ENCODE measurements at places on chromosomes 2 and 18.
A peak's percentile ranks its signal among the peaks of the same experiment; 100 is the strongest.

- DNase-seq = no peak
Observed at GRCh38 chr2:81747481-81748070, 1443.0 kb upstream of the LRRTM1 start.

- DNase-seq = peak; percentile 35
Observed at GRCh38 chr2:138814123-138814898, 34.1 kb upstream of the NXPH2 start.

- no peak for DNase-seq
Observed at GRCh38 chr2:184425083-184425482, 173.2 kb upstream of the ZNF804A start.

DNA sequence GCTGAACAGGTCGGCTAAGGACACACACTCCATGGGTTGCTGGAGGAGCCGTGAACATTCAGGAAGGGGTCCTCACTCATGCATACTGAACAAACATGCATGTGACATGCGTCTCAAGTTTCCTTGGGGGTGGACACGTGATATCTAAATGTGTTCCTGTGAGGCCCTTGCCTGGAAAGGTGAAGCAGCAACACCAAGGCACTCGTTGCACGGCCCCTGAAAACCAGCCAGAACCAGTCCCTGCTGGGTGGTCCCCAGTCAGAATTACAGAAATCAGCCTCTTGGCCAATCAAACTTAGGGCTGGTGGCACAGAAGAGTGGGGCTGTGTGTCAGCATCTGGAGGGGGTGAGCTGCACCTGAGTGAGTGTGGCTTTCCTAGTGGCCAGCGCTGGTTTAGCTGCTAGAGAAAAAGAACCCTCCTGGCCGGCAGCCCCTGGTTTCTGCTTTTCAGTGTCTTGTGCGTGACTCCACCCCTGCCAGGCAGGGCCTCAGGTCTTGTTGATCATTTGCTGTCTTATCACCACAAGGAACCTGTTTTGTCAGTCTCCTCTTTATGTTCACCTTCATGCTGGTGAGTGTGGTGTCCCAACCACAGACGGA is 3.2 kb upstream of the AQP12B start:
- DNase-seq = no peak

GRCh38 chr18:79942786-79943607 is 8.5 kb downstream of the SLC66A2 start:
- DNase-seq = peak; percentile 95

GRCh38 chr2:218193701-218194100 is 23.3 kb upstream of the ARPC2 start:
- no peak for DNase-seq

GRCh38 chr18:29629493-29630036 is 1413.0 kb downstream of the DSC3 start:
- no peak for DNase-seq

- no peak for DNase-seq
Observed at GRCh38 chr18:8003878-8004675, 437.0 kb downstream of the PTPRM start.

DNA sequence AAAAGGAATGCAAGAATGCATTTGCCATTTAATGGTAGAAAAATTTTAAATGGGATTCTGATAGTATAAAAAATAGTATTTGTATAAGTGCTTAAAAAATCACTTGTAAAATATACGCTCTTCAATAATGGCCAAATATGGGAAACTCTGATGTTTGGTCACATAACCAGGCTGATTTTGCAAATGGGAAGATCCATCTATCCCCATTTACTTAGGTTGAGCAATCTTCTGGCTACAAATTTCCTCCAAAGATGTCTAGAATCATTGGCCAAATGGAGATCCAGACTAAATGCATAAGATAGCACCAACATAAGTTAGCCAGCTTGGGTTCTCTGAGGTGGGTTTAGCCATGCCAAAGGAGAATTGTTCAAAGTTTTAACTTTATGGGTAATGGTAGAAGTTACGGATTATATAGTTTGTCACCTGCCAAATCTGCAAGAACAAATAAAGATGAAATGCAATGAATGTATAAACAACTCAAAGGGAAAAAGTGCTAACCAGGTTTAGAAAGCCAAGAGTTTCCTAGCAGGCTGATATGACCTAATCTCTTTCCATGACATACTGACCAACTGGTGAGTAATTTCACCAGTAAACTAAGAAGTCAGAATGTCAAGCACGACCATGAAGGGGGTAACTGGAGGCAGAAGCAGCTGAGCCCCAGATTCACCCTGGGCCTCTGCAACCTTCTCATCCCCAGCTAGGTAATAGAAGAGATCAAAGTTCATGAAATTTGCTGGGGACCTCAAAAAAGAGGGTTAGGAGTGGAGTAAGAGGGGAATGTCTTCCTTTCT is 10.0 kb downstream of the RHOB start:
- no peak for DNase-seq

GRCh38 chr2:158460632-158461297 is 4.0 kb downstream of the PKP4 start:
- peak; percentile 29 for DNase-seq

DNA sequence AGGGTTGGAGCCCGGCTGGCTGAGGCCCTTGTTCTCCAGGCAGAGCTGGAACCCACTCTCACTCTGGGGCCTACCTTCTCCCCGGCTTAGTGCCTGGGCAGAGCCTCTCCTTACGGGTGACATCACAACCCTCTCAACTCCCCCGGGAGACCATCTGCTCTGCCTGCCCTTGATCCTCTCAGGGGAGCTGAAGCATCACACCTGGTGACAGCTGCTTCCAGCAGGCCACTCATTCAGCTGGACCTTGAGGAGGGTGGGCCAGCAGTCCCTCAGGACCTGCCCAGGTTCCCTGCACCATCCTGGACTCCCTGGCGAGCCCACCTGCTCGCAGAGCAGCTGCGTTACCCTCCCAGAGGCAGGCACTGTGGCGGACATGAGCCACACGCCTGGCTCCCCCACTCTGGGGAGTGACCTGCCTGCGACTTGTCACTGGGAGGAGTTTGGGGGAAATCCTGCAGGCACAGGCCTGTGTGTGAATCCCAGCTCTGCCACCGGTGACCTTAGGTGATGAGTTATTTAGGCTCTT is 13.1 kb downstream of the HS6ST1 start:
- no peak for DNase-seq

DNA sequence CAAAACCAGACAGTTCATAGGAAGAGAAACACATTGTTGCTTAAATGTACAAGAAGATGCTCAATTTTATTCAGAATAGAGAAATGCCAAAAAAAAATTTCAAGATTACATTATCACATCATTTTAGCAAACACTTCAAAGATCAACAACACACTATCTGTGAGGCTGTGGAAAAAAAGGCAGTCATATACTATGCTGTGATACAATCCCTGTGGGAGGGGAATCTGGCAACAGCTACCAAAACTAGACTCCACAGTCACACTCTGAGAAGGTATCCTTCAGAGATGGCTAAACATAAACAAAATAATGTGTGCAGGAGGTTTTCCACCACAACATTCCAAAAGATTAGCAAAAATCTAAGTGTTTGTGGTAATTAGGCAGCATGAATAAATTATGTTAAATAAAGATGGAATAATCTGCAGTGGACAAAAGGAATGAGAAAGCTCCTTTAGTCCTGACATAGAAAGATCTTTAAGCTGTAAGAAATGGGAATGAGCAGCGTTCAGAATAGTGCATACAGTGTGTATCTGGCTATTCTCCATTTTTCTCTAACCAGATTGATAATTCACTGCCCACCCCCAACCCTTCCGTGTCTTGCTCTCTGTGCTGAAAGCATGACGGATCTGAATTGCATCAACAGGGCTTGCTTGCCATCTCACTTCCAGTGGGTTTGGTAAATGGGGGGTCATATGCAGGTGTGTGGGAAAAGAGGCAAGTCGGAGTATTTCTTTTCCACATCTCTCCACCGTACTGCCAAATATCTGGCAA is 329.6 kb downstream of the MBD2 start:
- no peak for DNase-seq

DNA sequence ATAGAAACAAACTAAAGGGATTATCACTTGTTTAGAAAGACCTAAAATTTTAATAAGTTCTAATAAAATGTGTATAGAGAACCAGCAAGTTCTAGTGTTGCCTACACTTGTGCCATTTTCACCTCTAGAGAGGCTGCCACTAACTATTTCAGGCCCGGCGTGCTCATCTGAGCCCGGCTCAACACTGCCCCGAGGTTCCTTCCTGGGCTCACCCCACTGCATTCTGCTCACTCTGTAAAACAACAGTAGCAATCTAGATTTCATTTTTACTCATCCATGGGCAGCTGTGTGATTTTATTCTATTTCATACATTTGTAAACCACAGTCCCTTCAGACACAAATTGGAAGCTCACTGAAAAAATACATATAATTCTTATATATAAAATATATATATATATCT is 253.2 kb downstream of the L3MBTL4 start:
- no peak for DNase-seq

- DNase-seq = peak; percentile 3
Observed at GRCh38 chr18:37361335-37362157, 204.1 kb downstream of the CELF4 start.

DNA sequence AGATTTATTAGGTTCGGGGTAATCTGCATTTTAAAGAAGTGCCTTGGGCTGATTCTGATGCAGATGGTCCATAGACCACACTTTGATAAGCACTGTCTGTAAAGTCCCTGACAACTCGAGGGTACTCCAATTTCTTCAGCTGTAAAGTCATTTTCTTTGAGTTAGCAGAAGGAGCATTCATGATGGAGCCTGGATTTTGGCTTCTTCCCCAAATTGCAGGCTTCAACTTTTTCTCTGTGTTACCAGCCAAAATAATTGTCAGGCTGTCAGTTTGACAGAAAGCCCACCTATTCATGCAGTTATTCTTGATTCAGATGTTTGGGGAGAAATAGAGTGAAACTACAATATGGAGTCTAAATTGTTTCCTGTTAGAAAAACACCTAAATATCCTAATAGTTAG is 66.0 kb downstream of the RPL37A start:
- DNase-seq = no peak

- DNase-seq = no peak
Observed at GRCh38 chr18:44988821-44989587, 308.3 kb downstream of the SETBP1 start.

DNA sequence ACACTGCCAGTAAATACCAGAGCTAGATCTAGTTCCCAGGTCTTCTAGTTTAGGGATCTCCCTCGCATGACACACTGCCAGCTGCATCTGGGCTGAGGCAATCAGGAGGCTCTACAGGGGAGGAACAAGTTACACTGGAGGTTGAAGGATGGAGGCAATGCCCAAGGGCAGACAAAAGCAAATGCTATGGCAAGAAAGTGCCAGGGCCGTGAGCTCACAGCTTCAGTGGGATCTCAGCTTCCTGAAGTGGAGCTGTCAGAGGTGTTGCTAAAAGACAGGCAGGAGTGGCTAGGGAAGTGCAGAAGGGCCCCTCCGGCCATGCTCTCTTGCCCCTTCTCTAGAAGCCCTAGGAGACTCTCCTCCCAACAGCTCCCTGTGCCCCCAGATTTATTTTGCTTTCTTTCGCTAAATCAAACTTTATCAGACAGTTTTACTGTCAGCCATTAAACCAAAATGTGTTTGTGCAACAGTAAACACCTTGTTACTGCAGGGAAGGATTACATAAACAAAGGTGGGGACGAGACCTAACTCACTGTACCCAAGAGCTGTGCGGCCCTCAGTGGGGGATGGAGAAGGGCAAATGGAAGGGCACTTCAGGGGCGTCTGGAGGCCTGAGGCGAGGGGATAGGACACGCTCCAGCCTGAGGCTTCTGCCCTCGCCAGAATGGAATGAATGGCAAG is 39.4 kb upstream of the PKDCC start:
- no peak for DNase-seq

- no peak for DNase-seq
Observed at GRCh38 chr18:66990909-66991308, 387.0 kb upstream of the CDH19 start.

DNA sequence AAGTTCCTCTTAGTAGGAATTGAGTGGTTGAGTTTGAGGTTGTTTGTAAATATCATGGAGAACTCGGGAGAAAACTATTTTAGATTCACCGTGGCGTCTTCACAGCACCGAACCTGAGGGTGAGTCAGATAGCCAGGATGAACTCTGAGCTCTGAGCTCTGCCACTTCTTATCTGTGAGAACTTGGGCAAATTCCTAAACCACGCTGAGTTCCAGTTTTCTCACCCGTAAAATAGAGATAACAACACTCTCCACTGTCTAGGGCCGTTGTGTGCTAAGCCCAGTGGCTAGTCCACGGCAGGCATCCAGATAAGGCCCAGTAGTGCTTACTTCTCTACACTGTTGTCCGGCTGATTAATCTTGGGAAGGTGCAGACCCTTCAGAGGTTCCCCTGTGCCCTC is 7.0 kb downstream of the KIF5C start:
- peak; percentile 75 for DNase-seq

GRCh38 chr2:26640331-26640745 is 828 bp downstream of the CIB4 start:
- no peak for DNase-seq

- no peak for DNase-seq
Observed at GRCh38 chr2:240432430-240432819, 3.0 kb upstream of the GPC1 start.

- DNase-seq = peak; percentile 13
Observed at GRCh38 chr2:12819721-12820120, 103.0 kb downstream of the TRIB2 start.

DNA sequence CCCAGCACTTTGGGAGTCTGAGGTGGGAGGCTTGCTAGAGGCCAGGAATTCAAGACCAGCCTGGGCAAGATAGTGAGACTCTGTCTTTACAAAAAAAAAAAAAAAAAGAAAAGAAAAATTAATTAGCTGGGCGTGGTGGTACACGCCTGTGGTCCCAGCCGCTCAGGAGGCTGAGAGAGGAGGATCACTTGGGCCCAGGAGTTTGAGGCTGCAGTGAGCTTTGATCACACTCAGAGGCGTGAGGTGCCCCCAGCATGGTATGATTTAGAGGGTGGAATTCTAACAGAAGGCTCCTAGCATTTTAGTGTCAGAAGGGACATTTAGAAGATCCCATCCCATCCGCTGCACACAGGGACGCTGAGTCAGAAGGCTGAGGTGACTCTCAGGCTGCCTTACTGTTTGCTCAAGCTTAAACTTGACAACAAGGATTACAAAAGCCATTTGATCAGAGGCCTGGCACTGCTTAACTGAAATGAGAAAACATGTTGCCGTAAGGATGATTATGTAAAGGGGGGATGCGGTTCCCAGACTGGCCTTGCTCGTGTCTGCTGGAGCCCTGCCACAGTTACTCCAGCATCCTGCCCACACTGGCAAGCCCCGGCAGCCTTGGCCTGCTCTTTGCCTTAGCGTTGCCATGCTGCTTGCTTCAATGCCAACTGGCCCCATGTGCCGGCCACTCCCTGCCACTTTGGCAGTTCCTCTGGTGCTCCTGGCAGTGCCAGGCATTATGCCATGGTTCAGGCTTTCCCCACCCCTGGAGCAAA is 45.6 kb upstream of the SLC1A4 start:
- no peak for DNase-seq

DNA sequence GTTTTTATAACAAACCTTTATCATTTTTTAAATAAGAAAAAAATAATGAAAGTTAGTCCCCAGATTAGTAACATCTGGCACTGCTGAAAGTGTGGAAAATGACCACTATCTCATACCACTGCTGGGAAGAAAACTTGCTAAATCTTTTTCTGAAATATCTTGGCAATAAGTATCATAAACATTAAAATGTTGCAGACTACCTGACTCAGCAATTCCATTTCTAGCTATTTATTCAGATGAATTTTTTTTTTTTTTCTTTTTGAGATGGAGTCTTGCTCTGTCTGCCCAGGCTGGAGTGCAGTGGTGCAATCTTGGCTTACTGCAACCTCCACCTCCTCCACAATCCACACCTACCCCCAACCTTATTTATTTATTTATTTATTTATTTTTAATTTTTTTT is 35.3 kb upstream of the SOS1 start:
- no peak for DNase-seq

All from hematopoietic multipotent progenitor cell treated with erythropoietin and hydrocortisone succinate and interleukin-3 and kit ligand, for 8 days (in vitro differentiated cells).